T-helper 2 cell treated with Interferon-gamma antibody and Interleukin-4, amounts not matched to agents 100 ng/mL and 5 ng/mL, for 36 hours (primary cell): ENCODE measurements at places on chromosomes 7 and 10. TPM values are rescaled to one million over a fixed set of nuclear protein-coding genes. Genes with fewer than 3 reads are reported as not detected.

The DUSP5 gene
- total RNA-seq = 21.8 and 24.7 TPM in 2 replicates

The ZNF804B gene
- not detected in 2 replicates for total RNA-seq

The AGAP3 gene
- 26.9 and 29.3 TPM in 2 replicates for total RNA-seq

The ABHD11 gene
- 15.5 and 17.9 TPM in 2 replicates for total RNA-seq

The PARP12 gene
- 115 and 125 TPM in 2 replicates for total RNA-seq

The TMEM254 gene
- total RNA-seq = 13.9 and 15.5 TPM in 2 replicates

The ASL gene
- total RNA-seq = 33.1 and 34.7 TPM in 2 replicates

The INTS15 gene
- 41.2 and 41.8 TPM in 2 replicates for total RNA-seq

The ENO4 gene
- total RNA-seq = not detected in 2 replicates

The BPGM gene
- 21.7 and 22.3 TPM in 2 replicates for total RNA-seq

The C7orf57 gene
- 0.11 TPM in 1 of 2 replicates, not detected in the other for total RNA-seq

The NEUROG3 gene
- total RNA-seq = not detected in 2 replicates

The UNCX gene
- total RNA-seq = not detected in 2 replicates

The GDF10 gene
- total RNA-seq = not detected in 2 replicates

The TCF7L2 gene
- 0.30 and 0.39 TPM in 2 replicates for total RNA-seq

The HOXA9 gene
- not detected in 2 replicates for total RNA-seq

The CPN1 gene
- not detected in 2 replicates for total RNA-seq

The CALU gene
- total RNA-seq = 43.9 and 44.2 TPM in 2 replicates

The EPHA1 gene
- total RNA-seq = 0.73 and 1.9 TPM in 2 replicates

The CYP2C19 gene
- total RNA-seq = not detected in 2 replicates

The ACBD7 gene
- 3.0 and 3.2 TPM in 2 replicates for total RNA-seq

The C10orf67 gene
- not detected in 2 replicates for total RNA-seq

The IFIT1B gene
- not detected in 2 replicates for total RNA-seq

The KCNIP2 gene
- total RNA-seq = 4.2 and 4.6 TPM in 2 replicates

The ELN gene
- total RNA-seq = not detected in 2 replicates

The TAS2R4 gene
- 1.1 TPM in 2 replicates for total RNA-seq

The GJD4 gene
- not detected in 2 replicates for total RNA-seq

The NPSR1 gene
- not detected in 2 replicates for total RNA-seq

The ZNF394 gene
- 47.7 and 48.5 TPM in 2 replicates for total RNA-seq

The MRPS17 gene
- total RNA-seq = 16.4 and 16.6 TPM in 2 replicates
